ENCODE measurements at places on chromosomes 3 and 15.

- DNase-seq: no peak
Measured at GRCh38 chr3:13236557-13237173, 163.4 kb upstream of the IQSEC1 start.

- no peak for DNase-seq
Measured at GRCh38 chr3:140910860-140911259, 30.8 kb upstream of the SLC25A36 start.

DNA sequence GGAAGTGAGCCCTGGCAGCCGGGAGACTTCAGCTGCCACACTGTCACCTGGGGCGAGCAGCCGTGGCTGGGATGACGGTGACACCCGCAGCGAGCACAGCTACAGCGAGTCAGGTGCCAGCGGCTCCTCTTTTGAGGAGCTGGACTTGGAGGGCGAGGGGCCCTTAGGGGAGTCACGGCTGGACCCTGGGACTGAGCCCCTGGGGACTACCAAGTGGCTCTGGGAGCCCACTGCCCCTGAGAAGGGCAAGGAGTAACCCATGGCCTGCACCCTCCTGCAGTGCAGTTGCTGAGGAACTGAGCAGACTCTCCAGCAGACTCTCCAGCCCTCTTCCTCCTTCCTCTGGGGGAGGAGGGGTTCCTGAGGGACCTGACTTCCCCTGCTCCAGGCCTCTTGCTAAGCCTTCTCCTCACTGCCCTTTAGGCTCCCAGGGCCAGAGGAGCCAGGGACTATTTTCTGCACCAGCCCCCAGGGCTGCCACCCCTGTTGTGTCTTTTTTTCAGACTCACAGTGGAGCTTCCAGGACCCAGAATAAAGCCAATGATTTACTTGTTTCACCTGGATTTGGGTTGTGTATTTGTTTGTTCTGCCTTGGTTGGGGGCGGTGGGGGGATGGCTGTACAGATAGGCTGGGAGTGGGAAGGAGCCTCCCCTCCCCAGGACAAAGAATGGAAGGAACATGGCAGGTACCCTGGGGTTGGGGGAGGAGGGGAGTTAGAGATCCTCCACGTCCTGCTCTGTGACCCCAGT lies 2.9 kb upstream of the GRM2 start:
- no peak for DNase-seq

- DNase-seq: no peak
Measured at GRCh38 chr3:105427332-105427731, 60.6 kb downstream of the ALCAM start.

DNA sequence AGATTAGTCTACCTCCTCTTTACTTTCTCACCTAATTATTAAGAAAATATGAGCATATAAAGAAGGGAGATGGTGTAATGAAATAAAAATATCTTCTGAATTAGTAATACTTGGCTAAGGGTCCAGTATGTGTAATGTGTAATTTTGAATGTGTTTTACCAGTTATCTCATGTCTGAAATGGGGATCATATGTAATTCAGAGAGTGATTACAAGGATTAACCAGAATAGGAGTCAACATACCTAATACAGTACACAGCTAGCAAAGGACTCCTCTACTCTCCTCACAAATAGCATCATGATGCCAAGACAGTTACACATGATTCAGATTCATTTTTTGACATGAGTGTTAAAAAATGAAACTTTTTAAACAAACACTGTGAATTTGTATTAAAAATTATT lies 570.4 kb downstream of the SI start:
- no peak for DNase-seq

DNA sequence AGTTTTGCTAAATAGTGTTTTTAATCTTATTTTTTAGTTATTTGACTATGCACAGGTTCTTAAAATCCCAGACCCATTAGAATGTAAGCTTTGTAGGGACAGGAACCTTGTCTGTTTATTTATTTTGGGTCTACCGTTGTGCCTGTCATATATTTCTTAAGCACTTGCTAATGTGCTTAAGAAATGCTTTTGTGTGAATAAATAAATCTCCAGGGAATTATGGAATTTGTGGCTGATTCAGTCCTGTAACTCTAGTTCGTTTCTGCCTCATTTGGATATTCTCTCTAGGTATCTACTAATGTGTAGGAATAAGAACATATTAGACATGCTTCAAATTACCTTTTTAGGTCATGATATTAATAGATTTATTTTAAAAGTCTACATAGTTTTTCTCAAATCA lies 161.6 kb downstream of the LPP start:
- no peak for DNase-seq

GRCh38 chr3:79517766-79518413 lies 249.9 kb downstream of the ROBO1 start:
- no peak for DNase-seq

- no peak for DNase-seq
Measured at GRCh38 chr3:129139911-129140310, 18.3 kb upstream of the RAB43 start.

DNA sequence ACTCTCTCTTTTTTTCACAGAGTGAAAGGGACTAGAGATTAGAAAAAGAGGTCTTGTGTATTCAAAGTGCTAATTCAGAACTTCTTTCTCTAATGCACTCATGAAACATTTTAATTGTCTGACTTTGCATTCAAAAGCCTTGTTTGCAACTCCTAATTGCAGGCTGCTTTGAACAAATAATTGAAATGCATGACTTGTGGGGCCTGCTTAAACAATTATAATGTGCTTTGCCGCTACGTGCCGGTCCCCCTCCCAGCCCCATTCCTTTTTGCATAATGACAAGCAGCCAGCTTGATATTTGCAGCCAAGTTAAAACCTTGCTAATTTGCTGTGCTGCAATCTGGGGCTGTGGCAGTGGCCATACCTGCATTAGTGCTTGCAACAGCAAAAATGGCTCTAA lies 114.5 kb downstream of the FOXB1 start:
- no peak for DNase-seq

DNA sequence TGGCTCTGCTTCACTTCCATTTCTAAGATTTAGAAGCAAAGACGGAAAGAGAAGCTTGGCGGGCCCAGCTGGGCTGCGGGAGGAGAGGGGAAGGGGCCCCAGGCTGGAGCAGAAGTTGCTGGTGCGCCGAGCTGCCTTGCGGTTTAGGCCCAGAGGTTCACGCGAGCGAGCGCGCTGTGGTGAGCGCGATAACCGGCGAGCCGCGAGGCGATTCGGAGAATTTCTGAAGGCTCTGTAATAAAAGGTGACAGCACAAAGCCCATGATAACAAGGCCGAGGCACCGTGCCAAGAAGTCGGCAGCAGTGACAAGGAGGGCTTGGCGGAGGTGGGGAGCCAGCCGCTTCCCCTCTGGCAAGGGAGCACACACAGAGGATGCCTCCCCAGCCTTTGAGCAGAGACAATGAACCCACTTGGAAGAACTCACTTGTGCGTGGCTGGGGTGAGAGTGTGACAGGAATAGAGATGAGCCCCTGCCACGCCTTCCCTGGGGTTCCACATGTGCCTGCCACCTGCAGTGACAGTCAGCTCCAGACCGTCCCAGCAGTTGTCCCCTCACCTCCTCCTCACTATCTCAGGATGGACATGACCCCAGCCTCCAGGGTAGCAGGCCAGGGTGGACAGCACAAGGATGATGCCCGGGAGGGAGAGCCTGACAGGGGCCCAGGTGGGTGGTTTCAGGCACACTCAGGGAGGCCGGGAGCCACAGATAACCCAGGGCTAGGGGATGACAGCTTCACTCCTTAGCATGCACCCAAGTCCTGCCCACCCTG lies 315.2 kb downstream of the UACA start:
- DNase-seq: no peak

DNA sequence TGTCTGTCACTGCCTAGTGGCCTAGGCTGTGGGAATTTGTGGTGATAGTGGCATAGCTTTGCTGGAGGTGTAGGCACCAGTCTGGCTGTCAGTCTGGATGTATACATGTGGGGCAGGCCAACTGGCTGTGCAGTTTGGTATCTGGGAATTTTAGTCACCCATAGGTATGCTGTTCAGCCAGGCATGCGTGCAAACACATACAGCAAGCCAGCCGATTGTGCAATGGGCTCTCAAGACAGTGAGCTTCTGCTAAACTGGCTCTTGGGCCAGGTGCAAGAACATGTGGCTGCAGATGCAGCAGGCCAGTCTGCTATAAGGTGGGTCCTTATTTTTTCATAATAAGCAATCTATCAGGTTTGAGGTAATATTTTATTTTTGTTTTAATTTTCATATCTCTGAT lies 87.1 kb upstream of the PLSCR5 start:
- no peak for DNase-seq

DNA sequence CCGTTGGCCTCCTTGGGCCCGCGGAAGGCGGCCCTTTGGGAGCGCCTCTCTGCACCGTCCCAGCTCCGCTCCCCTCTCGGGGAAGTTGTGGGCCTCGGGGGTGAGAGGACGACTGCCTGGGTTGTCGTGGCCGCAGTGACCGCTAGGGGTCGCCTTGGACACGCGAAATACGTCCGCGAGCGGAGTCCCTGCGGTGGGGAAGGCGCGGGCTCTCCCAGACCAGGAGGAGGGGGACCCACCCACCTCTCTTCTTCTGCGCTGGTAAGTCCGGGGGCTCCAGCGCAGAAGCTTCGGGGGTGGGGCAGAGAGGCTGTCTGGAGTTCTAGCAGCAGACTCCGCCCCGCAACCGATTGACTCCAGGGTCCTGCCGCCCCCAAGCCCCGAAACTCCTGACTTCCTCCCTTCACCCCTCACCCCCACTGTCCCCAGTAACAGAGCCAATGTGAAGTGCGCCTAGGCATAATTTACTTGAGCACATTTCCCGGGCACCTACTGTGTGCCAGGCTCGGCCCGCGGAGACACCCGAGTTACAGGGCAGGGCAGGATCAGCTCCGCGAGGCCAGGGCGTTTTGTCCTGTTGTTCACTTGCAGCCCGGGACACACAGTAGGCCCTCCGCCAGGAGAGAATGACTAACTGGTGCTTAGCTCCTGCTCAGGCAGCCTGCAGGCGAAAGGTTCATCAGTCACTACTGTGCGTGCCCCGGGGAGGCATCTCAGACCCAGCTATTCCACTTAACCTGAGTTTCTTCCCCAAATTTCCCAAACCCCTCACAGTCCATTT lies 32.8 kb downstream of the DNASE1L3 start:
- DNase-seq: peak; percentile 45

- no peak for DNase-seq
Measured at GRCh38 chr3:56180433-56180832, 287.8 kb downstream of the ERC2 start.

GRCh38 chr3:11917051-11917450 lies 70.4 kb upstream of the TAMM41 start:
- DNase-seq: no peak

DNA sequence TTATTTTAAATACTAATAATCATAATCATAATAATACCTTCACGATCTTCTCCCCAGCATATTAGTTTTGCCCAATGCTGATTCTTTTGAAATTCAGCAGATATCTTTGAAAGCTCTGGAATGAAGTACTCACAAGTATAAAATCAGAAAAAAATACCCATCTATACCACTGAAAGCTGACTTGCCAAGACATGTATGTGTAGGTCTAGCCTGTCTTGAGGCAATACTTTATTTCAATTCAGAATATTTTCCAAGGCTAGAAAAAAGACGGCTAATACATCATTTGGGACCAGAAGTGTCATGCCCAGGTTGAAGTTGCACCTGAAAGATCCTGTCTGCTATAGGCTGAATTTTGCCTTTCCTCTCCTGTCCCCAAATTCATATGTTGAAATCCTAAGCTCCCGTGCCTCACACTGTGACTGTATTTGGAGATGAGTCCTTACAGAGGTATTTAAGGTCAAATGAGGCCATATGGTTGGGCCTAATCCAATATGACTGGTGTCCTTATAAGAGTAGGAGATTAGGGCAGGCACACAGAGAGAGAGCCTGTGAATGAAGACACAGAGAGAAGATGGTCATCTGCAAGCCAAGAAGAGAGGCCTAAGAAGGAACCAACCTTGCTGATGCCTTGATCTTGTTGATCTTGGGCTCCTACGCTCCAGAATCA lies 255.9 kb upstream of the CMC1 start:
- no peak for DNase-seq

DNA sequence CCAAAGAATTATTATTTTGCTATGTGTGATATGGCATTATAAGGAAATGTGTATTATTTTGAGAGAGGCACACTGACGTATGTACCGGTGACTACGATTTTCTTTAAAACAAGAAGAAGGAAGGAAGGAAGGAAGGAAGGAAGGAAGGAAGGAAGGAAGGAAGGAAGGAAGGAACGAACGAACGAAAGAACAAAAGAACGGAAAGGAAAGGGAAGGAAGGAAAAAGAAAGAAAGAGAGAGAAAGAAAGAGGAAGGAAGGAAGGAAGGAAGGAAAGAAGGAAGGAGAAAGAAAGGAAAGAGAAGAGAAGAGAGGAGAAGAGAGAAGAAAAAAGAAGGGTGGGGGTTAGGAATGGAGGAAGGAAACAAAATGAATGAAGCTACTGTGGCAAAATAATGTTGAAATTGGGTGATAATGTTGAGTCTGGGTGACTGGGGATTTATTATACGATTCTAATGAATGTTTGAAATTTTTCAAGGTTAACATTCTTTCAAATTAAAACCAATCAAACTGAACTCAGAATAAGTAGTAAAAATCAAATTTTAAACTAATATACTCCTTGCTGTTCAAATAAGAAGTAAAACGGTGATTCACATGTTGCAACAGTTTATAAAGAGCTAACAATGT lies 70.3 kb downstream of the PHC3 start:
- no peak for DNase-seq

DNA sequence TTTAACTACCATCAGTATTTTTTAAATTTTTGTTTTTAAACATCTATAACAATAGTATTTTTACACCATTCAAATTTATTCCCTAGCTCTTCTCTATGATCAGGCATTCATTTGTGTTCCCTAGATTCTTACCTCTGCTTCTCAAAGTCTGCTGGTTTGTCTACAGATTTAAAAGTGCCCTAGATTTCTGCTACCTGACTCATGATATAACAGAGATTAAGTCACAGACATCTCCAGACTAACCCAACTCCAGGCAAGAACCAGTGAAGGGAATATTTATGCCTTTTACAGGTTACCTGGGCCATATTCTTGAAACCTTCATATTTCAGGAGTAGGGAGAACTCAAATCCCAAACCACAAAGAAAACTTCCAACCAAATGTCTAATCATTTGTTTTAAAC lies 38.8 kb downstream of the ADAM10 start:
- DNase-seq: no peak

DNA sequence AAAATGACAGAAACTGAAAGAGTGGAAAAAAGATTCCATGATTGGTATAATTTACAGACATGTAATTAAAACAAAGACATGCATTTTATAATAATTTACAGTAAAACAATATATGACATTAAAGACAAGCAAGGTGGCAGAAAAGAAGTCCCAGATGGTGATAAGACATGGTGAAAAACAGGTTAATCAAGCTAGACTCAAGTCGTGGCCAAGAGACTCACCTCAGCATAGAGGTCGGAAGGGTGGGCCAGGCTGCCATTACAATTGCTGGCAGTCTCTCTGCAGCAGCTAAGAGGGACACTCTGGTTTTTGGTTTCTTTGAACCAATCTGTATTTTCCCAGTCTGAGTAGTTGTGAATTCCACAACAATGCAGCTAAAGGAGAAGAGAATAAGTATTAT lies 18.4 kb downstream of the TSPAN3 start:
- DNase-seq: no peak

- no peak for DNase-seq
Measured at GRCh38 chr3:21750831-21751391, at the start of gene ZNF385D. ZNF385D (minus strand) TSS chr3:21751210; CDS start chr3:21750916, 294 bp downstream.
